ENCODE measurements at places on chromosomes 7 and 10. TPM values are rescaled to one million over a fixed set of nuclear protein-coding genes. Genes with fewer than 3 reads are reported as not detected.

The VGF gene
- 2.8 TPM for total RNA-seq

The NPSR1 gene
- total RNA-seq, result not detected

The LRMDA gene
- 1.7 TPM for total RNA-seq

The DLX5 gene
- not detected for total RNA-seq

The TMEM236 gene
- not detected for total RNA-seq

The C10orf143 gene
- total RNA-seq, result 1.5 TPM

The ABCB1 gene
- total RNA-seq, result 0.07 TPM

GRCh38 chr10:114517368-114518250 lies 113.3 kb upstream of the AFAP1L2 start:
- H3K36me3 ChIP-seq, result no peaks in the 10 kb centered on the region
- no peak overlapping the region for H3K4me3 ChIP-seq
- no peaks in the 10 kb centered on the region for H3K27me3 ChIP-seq
- H3K27ac ChIP-seq, result no peak overlapping the region
- peaks cover 3% of the 10 kb centered on the region for H3K4me1 ChIP-seq

GRCh38 chr7:46450886-46451285 lies 529.8 kb upstream of the IGFBP3 start:
- H3K27me3 ChIP-seq, result no peaks in the 10 kb centered on the region
- H3K4me3 ChIP-seq, result no peak overlapping the region
- DNase-seq, result no peak

DNA sequence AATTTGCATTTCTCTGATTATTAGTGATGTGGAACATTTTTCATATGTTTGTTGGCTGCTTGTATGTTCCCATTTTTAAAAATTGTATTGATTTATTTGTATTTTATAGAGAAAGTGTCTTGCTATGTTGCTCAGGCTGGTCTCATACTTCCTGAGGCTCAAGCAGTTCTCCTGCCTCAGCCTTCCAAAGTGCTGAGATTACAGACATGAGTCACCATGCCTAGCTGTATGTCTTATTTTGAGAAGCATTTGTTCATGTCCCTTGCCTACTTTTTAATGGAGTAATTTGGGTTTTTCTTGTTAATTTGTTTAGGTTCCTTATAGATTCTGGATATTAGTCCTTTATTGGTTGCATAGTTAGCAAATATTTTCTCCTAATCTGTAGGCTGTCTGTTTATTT lies 214.2 kb upstream of the KAT6B start:
- H3K4me1 ChIP-seq, result no peaks in the 10 kb centered on the region
- DNase-seq, result no peak
- H3K27me3 ChIP-seq, result no peaks in the 10 kb centered on the region
- no peaks in the 10 kb centered on the region for H3K36me3 ChIP-seq
